ENCODE measurements at places on chromosomes 5 and 9. TPM values are rescaled to one million over a fixed set of nuclear protein-coding genes. Genes with fewer than 3 reads are reported as not detected.

The PCBD2 gene
- 7.4 TPM for total RNA-seq

The POU4F3 gene
- total RNA-seq = not detected

The PCDHA10 gene
- total RNA-seq = 0.52 TPM

The AOPEP gene
- 138 TPM for total RNA-seq

The FOXD4L6 gene
- total RNA-seq = not detected

The ENTREP1 gene
- total RNA-seq = 6.5 TPM

The TAF11L10 gene
- not detected for total RNA-seq

The C5orf22 gene
- 21.3 TPM for total RNA-seq

The PCDHGA3 gene
- total RNA-seq = 3.0 TPM
